ENCODE measurements at places on chromosomes 7 and 10.
A peak's percentile ranks its signal among the peaks of the same experiment; 100 is the strongest.

- no peak for DNase-seq
Measured at GRCh38 chr10:514137-514671, 175.3 kb downstream of the DIP2C start.

- DNase-seq = no peak
Measured at GRCh38 chr10:74334221-74334620, 183.2 kb downstream of the ADK start.

DNA sequence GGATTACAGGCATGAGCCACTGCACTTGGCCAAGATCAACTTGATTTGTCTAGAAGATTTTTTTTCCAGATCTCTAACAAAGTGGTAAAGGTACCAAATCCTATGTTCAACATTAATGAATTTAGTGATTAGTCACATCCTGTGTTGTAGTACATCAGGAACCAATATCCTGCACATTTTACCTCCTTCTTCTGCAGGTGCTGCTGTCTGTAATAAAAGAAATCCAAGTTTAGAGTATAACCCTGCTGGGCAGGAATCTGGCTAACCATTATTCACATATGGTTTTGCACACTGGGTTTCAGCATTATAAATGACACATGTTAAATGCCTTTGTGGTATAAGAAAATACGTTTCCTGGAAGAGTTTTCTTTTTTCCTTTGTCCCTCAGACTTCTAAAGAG is 10.8 kb downstream of the PARD3 start:
- no peak for DNase-seq

DNA sequence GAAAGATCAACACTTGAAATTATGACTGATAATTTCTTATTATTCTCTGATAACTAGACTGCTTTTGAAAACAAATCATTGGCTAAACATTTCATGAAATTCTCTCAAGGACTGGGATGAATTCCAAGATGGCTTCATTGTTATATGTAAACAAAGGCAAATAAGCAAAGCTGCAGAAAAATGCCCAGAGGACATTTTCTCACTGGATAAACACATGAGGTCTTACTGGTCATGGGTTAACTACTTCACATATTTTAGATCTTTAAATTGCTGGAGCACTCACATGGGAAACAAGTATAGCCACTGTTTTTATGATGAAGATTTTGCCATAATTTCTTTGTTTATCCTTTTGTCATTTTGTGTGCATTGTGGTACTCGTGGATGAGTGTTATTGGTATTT is 239.1 kb downstream of the PHF14 start:
- DNase-seq = peak; percentile 32

DNA sequence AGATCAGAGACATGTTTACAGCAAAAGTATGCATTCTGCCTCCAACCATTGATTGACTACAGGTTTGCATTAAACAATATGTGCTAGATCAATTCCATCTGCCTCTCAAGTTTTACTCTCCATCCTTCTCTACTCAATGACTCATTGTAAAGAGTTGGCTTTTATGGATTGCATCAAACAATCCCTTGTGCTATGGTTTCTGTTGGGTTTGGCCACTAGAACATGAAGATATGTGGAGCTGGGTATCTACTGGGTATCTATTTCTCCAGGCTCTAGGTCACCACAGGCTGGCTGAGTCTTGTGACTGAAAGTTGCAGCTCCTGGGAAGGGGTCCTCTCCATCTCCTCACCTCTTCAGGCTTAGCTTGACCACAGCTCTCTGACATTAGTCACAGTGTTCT is 204.7 kb downstream of the DGKI start:
- DNase-seq = no peak

DNA sequence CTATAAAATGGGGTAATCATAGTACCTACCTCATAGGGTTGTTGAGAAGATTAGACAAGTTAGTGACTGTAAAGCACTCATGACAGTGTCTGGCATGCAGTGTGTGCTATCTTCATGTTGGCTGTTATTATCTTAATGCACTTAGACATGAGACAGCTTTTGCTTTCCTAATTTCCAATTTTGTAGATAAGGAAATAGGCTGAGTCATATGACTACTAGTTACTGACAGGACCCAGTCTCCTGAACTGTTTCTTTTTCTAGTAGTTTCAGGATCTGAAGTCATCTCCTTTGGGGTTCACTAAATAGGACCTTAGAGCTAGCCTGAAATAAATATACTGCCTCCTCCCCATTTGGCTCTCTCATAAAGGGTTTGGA is 74.2 kb downstream of the SNX10 start:
- no peak for DNase-seq

DNA sequence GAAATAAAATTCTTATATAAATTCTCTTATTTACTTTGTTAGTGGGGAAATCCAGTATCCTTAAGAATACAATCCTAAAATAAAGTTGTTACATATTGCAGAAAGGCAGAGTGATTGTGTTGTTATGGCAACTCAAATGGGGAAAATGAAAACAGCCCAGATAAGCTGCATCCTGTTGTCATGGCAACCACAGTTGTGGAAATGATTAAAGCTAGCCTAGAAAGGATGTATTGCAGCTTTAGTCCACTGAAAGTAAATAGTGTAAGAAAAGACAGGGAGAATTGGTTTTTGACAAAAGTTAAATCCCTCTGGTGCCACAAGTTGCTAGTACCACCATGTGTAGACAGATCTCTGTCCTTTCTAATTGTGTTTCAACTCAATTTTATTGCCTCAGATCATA is 43.2 kb downstream of the BTRC start:
- DNase-seq = peak; percentile 19

- DNase-seq = no peak
Measured at GRCh38 chr7:91149341-91150246, 114.6 kb upstream of the FZD1 start.

GRCh38 chr10:105706281-105707026 is 1065.4 kb downstream of the SORCS3 start:
- no peak for DNase-seq

Data from BJ (cell line).